ENCODE measurements at places on chromosomes 12 and 14.

DNA sequence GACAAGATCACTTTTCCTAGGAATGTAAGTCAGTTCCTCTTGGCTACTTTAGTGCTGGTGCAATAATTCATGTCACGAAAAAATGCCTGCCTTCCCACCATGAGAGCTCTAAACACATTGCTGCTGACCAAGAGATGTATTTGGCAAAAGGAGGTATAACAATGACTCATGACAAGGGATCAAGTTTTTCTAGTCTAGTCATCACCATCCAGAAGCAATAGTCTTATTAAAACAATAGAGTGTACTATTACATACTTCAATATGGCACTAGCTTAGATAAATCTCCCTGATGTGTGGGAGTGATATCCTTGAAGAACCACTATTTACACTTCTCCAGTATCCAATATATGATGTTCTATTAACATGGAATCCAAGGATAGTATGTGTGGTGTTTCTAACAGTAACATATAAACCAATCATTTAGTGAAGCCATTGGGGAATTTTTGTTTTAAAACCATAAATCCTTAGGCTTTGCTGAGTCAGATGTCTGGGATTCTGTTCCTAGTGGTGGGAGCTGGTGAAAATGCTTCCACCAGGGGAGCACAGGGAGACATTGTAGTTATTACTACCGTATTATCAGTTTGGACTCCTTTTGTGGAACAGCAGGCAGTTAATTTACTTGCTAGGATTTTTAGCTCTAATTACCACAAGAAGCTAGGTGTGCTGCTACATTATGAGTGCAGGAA lies 1387.5 kb downstream of the LRFN5 start:
- no peak for DNase-seq

GRCh38 chr14:24132061-24132685 lies 1.7 kb downstream of the FITM1 start:
- DNase-seq = no peak

GRCh38 chr12:96223411-96224218 lies 29.4 kb downstream of the ELK3 start:
- DNase-seq = no peak

DNA sequence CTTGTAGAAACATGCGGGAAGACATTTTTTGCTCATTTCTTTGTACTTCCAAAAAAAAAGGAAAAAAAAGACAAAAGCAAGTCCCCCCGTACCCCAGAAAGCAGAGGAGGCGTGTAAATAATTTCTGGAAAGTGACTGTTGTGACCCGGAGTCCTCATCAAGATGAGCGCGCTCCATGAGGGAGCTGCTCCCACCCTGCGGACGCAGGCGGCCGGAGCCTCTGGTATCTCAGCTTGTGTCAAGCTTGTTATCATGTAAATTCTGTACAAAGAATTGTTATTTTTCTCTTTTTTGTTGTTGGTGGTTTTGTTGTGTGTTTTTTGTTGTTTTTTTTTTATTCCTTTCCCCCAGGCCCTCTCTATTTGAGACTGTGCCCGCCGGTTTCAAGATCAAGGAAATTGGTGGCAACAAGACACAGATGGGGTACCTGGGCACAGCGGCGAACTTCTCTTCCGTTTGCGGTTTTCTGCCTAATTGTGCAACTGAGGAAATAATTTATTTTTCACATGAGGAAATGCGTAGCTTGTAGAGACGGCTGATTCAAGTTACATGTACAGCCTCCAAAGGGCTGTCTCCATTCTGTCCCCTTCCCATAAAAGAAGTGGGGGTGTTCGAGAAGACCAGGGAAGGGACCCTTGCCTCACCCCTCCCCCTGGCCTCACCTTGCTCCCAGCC lies 27.0 kb downstream of the HPD start:
- DNase-seq = no peak

- DNase-seq = no peak
These were observed 43.9 kb upstream of the AMN1 start for GRCh38 chr12:31772685-31773222.

DNA sequence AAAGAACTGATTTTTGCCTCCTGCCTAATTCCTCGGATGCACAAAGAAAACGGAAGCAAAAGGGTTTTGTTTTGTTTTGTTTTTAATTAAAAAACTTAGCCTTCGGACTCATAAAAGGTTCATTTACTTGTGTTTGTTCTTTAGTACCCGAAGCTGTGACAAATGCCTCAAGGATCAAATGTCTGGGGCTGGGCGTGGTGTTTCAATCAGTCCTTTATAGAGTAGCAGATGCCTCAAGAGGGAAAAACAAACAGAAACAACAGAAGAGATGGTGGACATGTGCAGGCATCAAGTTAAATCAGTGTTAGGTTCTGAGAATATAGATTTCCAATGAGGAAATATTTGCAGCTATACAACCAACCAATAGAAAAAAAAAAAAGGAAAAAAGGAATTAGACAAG lies 1.6 kb upstream of the WIF1 start:
- no peak for DNase-seq

DNA sequence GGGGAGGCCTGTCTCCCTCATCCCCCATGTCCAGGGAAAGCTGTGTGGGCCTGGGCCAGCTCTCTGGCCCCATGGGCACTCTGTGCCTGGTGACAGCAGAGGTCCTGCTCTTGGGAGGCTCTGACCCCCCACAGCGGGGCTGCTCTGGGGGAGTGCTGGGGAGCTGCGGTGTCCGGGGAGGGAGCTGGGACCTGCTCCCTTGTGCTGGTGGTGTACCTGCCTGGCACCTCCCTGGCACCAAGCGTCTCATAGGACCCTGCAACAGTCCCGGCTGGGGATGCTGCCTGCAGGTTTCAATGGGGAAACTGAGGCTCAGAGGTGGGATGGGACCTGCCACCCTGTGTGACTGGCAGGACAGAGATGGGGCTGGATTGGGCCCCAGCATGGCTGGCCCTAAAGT lies 111.3 kb downstream of the KIF26A start:
- no peak for DNase-seq

DNA sequence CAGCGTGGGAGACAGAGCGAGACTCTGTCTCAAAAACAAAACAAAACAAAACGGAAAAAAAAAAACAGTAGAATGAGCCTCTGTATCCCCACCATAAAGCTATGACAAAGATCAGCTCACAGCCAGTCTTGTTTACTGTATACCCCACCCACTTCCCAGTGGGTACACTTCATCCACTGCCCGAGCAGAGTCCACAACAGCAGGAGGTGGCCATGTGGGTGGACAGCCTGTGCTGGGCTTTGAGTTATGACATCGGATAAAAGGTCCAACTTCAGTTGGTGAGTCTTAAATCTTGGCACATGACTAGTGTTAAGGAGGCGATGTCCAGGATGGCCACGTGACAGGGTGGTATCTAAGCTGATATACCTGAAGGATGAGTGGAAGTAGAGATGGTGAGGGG lies 34.8 kb upstream of the MAPKAPK5 start:
- DNase-seq = no peak

- no peak for DNase-seq
These were observed 31.4 kb downstream of the SLC15A4 start for GRCh38 chr12:128792398-128792797.

DNA sequence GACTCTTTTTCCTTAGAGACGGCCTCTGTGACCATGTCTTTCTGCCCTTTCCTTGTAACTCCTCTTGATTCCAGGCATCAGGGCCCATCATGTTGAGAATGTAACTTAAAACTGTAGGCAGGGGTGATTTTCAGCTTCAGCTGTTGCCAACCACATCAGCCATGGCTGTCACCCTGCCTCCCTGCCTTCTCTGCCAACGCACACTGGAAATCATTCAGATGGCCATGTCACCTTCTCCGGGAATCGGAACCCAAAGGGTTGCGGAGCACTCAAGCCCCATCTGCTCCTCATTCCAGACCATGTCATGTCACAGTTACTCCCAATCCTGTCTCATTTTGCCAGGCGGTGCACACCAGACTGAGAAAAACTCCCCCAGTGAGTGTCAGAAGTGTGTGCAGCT lies 72.1 kb downstream of the EMP1 start:
- no peak for DNase-seq

- no peak for DNase-seq
These were observed 17.6 kb upstream of the RASSF8 start for GRCh38 chr12:25940886-25941285.

GRCh38 chr14:104843442-104844305 lies 21.4 kb upstream of the CEP170B start:
- no peak for DNase-seq

DNA sequence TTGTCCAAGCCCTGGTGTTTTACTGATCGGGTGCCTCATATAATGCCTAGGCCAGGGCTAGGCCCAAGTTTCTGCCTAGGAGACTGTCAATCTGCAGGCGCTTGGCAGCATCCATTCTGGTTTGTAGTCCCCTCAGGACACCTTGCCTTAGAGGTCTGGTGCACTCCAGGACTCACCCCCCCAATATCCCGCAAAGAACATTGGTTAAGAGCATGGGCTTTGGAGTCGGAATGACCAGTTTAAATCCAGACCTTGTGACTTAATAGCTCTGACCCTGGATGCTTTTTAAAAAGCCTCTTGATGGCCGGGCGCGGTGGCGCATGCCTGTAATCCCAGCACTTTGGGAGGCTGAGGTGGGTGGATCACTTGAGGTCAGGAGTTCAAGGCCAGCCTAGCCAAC lies 60.0 kb downstream of the GALNT16 start:
- DNase-seq = no peak

DNA sequence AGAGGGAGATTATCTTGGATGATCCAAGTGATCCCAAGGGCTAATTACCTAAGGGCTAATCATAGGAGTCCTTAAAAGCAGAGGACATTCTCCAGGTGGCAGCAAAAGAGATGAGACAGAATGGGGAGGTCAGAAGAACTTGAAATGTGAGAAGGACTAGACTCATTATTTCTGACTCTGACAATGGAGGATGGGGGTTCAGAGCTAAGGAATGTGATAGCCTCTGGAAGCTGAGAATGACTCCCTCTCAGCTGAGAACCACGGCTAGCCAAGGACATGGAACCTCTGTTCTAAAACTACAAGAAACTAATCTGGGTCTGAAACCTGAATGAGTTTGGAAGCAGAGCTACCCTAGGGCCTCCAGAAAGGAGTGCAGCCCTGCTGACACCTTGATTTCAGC lies 35.6 kb upstream of the ANKS1B start:
- no peak for DNase-seq

GRCh38 chr12:84658877-84659276 lies 253.7 kb downstream of the SLC6A15 start:
- no peak for DNase-seq

DNA sequence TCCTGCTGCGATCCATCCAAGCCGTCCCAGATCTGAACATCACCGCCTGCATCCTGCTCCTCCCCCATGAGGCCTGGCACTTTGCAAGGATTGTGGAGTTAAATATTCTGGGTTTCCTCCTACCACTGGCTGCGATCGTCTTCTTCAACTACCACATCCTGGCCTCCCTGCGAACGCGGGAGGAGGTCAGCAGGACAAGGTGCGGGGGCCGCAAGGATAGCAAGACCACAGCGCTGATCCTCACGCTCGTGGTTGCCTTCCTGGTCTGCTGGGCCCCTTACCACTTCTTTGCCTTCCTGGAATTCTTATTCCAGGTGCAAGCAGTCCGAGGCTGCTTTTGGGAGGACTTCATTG lies 8.2 kb downstream of the BDKRB1 start:
- no peak for DNase-seq

- DNase-seq = no peak
These were observed 53.0 kb upstream of the KITLG start for GRCh38 chr12:88633312-88633711.

GRCh38 chr14:61746881-61747280 lies 15.3 kb upstream of the SNAPC1 start:
- DNase-seq = no peak

DNA sequence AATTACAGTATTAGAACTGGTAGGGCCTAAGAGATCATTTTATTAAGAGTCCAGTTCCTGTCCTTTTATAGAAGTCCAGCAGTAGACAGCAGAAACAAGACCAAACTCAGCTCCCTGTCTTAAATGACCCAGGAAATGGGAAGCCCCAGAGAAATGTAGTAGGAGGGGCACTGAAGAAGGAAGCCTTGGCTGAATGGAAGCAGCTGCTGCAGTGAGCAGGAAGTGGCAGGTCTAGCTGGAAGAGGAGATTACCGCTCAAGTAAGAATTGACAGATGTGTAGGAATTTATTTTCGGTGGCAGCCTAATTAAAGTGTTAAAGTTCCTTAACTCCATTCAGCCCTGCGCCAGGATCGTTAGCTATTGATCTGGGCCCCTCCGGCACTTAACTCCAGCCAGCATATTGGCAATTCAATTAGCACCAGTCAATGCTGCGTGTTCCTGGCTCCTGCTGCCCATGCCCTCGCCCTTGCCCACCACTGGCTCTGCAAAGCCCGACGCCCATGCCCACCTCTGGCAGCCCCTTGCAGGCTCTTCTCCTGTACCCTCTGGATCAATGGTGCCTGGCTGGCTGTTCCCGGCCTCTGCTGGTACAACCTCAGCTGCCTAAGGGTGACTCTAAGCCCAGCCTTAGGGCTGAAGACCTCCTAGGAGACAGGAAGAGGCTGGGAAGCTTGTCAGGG lies 21.1 kb downstream of the ZFHX2 start:
- no peak for DNase-seq

- DNase-seq = no peak
These were observed 662 bp upstream of the NELL2 start for GRCh38 chr12:44876544-44877410.

GRCh38 chr12:42705863-42706262 lies 116.3 kb upstream of the PRICKLE1 start:
- peak; percentile 34 for DNase-seq

DNA sequence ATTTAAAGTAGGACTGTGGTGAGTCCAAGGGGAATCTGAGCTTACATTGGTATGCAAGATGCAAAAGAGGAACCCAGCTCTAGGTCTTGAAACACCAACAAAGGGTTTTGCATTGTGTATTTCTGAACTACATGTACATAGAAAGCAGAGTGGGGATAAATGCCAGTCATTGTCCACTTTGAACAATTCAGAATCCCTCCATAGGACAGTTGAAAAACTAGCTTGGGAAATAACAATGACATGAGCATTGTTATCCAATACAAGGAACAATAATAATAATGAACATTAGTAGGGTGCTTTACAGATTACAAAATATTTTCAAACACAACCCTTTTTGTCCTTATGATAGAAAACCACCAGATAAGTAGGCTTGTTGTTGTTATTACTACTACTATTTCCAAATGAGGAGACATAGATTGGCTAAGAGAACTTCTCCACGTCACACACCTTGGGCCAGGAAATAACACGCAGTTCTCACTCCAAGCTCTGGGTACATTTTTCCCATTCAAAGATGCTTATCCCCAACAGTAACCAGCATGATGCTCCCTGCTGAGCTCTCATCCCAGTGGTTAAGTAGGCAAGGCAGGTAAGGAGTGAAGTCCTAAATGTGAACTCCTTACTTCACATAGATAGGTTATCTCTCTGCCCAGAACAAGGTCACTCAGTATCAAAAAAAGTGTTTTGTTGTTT lies 51.7 kb upstream of the RASSF8 start:
- DNase-seq = peak; percentile 34

DNA sequence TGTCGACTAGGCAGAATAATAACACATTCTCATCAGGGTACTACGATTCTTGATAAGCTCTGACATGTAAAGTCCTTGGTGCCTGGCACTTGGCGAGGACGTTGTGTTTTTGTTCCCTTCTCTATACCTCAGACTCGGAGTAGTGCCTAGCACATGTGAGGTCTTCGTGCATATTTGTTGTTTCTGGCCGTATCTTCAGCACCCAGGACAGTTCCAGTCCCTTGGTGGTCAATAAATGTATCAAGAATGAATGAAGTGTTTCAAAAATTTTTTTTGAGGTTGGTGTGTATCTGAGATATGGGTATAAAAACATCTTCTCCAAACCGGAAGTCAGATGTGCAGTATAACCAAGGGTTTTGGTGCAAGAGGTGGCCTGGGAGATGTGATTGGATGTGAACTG lies 198.2 kb downstream of the AACS start:
- DNase-seq = no peak
